ENCODE measurements at places on chromosomes 1 and 21.

GRCh38 chr1:43454270-43455011 is 710 bp upstream of the HYI start:
- peak; percentile 77 for DNase-seq

DNA sequence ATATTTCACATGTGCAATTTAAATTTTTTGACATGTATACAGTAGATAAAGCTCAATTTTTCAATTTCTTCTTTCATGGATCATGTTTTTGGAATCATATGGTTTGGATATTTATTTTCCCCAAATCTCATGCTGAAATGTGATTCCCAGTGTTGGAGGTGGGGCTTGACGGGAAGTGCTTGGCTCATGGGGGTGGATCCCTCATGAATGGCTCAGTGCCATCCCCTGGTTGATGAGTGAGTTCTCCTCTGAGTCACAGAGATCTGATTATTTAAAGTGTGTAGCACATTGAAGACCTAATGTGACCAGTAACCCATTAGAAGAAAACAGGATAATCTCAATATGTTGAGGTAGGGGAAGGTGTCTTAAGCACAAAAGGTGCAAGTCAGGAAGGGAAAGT is 9.1 kb upstream of the IFI16 start:
- no peak for DNase-seq

- no peak for DNase-seq
These were observed 17.7 kb downstream of the DDAH1 start for GRCh38 chr1:85447006-85447943.

DNA sequence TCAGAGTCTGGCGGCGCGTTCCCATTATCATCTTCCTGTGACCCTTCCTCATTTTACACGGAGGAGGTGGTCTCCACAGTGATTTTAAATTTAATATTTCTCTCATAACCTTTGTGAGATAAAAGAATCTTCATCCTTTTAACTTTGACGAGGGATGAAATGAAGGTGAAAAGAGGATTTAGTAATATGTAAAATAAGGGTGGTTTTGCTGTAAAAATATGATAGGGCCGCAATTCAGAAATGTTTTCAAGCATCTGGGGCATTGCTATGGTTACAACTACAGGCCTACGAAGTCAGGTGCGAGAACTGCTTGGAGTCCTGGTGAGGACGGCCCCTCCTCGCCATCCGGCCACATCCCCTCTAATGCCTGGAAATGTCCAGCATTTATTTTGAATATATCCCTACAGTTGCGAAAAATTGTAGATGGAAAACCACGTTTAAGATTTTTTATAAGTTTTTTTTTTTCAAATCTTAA is 422 bp upstream of the RSBN1 start:
- DNase-seq = no peak

DNA sequence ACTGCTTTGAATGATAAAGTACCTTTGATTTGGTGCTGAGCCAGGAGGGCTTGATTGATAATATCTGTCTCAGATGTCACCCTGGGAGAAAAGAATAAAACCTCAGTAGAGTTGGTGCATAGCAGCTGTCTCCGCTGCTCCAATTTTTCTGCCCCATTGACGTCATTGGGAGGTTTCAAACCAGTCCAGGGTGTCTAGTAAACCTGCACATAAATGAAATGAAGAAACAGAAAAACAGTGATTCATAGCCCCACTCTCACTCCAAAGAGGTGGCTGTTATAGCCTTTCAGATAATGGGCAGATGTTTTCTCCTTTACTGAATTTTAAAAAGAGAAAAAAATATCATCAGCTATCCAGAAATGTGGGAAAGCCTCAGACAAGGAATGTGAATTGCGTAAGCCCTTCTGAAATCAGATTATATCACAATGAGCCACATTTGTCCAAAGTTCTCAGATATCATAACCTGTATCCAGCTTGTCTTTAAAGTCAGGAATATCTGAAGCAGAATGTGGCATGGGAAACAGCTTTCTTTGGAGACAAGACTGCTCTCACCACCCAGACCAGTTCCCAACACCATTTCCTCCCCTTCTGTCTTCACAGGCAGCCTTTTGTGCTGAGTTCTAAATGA is 351.3 kb upstream of the SGIP1 start:
- DNase-seq = peak; percentile 43

- DNase-seq = no peak
These were observed at the start of gene F13B for GRCh38 chr1:197066719-197067456. Gene F13B (minus strand): TSS chr1:197067260. CDS start chr1:197067223, 37 bp downstream.

- no peak for DNase-seq
These were observed 549 bp downstream of the MSH4 start for GRCh38 chr1:75797273-75797588.

GRCh38 chr1:109193653-109194590 is 19.8 kb upstream of the SARS1 start:
- peak; percentile 84 for DNase-seq

GRCh38 chr1:214005708-214006107 is 17.9 kb downstream of the PROX1 start:
- no peak for DNase-seq

- DNase-seq = no peak
These were observed 1620.1 kb downstream of the BRINP3 start for GRCh38 chr1:188857526-188858087.

DNA sequence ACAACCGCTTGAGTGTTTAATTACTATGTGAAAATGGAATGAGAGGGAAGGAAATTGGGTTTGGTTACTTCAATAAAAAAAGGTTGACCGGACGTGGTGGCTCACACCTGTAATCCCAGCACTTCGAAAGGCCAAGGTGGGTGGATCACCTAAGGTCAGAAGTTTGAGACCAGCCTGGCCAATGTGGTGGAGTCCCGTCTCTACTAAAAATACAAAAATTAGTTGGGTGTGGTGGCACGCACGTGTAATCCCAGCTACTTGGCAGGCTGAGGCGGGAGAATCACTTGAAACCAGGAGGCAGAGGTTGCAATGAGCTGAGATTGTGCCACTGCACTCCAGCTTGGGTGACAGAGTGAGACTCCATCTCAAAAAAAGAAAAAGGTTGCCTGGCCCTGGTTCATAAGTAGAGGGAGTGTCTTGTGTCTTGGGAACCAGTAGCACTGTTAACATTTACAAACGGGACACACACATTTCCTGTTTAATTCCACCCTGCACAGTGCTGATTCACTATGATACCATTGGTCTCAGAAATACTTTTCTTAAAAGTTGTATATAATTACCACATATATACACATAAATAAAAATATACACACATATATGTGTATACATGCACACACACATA is 27.6 kb upstream of the CLDN14 start:
- no peak for DNase-seq

GRCh38 chr1:25026730-25027450 is 96.8 kb upstream of the RUNX3 start:
- no peak for DNase-seq

DNA sequence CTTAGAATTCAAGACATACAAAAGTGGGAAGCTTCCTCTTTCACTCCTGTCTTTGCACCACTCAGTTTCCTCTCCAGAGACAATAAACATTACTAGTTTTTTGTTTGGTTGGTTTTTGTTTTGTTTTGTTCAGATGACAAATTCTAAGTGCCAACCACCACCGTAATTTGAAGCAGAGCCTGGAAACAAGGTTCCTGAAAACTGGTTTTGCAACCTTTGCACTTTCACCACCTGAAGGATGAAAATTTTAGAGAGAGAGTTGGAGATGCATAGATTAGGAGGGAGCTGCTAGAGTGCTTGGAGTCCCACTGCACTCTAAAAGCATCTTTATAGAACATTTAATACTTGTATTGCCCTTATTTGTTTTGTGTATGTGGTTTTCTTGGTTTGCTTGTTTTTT is 20.2 kb upstream of the MGST3 start:
- no peak for DNase-seq

GRCh38 chr1:17498214-17498613 is 41.3 kb upstream of the ARHGEF10L start:
- DNase-seq = no peak

- no peak for DNase-seq
These were observed 123.2 kb upstream of the TNFSF4 start for GRCh38 chr1:173330149-173330951.

DNA sequence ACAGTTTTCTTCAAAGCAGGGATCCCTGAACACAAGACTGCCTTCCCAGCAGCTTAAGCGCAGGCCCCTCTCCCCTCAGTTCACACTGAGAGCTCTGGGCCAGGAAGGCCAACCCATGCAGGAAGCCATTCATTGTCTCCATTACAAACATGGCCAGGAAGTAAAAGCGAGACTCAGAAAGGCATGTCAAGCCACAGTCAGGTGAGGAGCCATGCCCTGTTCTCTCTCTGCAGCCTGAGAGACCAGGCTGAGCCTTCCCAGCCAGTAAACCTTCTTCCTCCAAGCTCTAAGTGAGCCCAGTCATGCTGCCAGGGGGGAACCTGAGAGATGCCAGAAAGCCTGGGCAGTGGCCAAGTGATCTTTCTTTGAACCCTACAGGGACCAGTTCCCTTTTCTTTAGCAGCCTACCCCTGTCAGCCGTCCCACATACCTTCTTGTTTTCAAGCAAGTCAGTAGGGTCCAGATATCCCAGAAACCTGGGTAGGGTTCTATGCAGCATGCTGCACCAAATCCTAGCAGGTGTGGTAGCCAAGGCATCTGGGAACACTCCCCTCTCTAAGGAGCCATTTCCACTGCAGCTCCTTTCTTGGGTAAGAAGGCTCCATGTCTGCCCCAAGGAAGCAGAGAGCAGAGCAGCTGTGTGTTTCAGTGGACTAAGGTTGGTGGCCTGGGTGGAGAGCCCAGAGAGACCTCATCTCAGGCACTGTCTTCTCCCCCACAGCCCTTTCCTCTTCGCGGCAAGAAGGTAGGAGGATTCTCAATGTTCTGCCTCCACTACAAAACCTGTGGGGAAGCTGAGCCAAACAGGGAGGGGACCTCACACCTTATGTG is 977 bp downstream of the TRAF3IP3 start:
- DNase-seq = peak; percentile 65

DNA sequence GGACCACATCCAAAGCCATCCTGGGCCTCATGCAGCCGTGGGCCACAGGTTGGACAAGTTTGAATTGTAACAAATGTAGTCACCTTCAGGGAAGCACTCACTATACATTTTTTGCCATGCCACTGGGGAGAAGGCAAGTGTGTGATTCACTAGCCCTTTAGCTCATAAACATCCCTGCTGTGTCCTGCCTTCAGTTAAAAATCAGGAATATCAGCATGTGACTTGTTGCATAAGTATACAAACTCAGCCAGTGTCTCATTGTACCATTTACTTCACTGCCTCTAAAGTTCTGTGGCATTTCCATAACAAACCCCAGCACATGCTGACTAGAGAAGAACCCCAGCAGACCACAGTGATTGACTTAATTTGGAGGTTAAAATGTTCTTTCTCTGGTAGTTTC is 142.0 kb upstream of the C1orf105 start:
- DNase-seq = no peak

- no peak for DNase-seq
These were observed 101.2 kb downstream of the GDAP2 start for GRCh38 chr1:117828201-117828600.

- DNase-seq = no peak
These were observed 362.7 kb upstream of the B3GALT2 start for GRCh38 chr1:193549081-193549480.

- no peak for DNase-seq
These were observed 40.9 kb downstream of the FASLG start for GRCh38 chr1:172699695-172700227.

DNA sequence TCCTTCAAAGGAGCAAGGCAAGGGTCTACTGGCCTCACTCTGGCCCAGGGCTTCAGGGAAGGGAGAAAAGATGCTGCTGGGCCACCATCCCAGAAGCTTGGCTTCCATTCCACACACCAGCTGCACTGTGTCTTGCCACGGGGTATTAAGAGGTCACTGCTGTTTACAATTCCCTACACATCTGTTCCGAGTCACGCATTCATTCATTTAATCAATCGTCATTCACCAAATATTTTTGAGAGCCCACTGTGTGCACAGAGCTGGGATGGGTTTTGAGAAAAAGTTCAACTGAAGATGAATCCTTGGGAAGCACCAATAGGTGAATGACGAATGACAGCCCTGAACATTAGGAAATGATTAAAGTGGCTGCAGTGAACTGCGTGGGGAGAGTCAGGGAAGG is 101.7 kb downstream of the NAV1 start:
- DNase-seq = no peak

DNA sequence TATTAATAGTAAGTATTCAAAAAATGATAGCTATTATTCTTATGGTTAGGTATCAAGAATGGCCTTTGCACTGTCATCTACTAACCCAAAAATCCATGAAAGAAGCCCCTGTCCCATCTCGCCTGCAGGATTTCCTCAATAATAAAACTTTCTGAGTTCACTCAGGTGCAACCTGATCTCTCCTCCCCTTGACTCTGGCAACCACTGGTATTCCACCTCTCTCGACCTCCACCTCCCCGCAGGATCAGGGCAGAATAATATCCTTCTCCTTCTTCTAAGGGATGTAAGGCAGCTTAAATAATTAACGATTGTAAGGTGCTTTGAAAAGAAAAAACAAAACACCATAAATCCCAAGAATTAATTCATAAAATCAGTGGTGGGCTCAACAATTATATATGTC is 359.3 kb downstream of the PLPP3 start:
- no peak for DNase-seq

DNA sequence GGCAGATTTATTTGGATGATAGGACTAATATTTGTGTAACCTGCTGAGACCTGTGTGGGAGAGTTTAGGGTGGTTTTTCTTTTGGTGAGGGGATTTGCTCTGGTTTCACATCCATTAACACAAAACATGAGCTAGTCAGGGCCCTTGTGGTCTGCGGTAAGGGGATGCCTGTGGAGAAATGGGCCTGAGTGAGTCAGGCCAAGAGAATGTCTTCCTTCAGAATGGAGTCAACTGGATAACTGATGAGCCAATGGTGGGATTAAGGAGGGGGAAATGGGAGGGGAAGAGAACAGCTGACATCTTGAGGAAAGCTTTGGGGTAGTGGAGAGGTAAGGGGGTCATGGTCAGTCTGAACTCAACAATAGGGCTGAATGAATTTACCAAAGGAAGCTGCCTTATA is 13.9 kb downstream of the WNT2B start:
- DNase-seq = no peak

- no peak for DNase-seq
These were observed 26.7 kb upstream of the A3GALT2 start for GRCh38 chr1:33347650-33347992.

- DNase-seq = peak; percentile 19
These were observed 383.5 kb downstream of the OMA1 start for GRCh38 chr1:58162952-58163550.

GRCh38 chr1:63590166-63590560 is 3.0 kb upstream of the PGM1 start:
- no peak for DNase-seq

GRCh38 chr1:223524930-223525451 is 131.8 kb downstream of the CCDC185 start:
- no peak for DNase-seq

DNA sequence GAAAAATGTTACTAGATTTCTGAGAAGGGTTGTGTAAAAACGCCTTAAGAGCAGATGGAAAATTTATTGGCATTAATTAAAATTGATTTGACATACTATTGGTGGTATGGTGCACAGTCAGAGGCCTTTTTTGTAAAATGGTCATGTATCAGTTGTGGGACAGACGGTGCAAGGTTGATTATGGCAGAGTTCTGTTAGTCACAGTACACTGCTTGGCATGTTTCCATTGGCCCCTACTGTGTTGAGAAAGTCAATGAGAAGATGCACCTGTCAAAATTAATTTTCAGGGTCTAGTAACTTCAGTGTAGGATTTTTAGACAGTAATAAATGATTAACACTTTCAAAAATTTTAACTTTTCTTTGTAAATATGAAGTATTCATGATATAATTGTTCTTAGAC is 4.4 kb downstream of the B3GALT2 start:
- DNase-seq = no peak

Data from activated T-cell treated with anti-CD3 and anti-CD28 coated beads, Interleukin-2, amount 50 U/mL, for 48 hours (primary cell).